MV-4-11 (cell line): ENCODE measurements at places on chromosomes 5 and 9.

DNA sequence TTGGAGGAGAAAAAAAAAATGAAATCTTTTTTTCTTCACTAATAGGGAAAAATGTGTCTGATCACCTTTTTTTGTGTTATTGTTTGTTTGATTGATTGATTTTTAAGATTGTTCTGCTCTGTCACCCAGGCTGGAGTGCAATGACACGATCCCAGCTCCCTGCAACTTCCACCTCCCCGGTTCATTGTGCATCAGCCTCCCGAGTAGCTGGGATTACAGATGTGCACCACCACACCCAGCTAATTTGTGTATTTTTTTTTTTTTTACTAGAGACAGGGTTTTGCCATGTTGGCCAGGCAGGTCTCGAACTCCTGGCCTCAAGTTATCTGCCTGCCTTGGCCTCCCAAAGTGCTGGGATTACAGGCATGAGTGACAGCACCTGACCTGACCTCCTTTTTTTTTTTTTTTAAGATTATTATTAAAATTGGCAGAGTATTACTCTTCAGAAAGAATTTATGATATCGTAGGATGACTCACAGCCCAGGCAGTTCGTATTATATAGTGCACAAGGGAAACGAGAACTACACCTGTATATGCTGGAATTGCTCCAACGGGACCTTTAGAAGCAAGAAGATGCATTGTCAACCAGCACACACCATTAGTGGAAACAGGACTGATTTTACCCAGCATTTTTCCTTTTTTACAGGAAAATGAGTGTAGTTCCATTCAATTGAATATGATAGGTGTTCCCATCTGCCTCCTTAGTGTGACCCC is 27.7 kb downstream of the FUBP3 start:
- DNase-seq, result no peak

DNA sequence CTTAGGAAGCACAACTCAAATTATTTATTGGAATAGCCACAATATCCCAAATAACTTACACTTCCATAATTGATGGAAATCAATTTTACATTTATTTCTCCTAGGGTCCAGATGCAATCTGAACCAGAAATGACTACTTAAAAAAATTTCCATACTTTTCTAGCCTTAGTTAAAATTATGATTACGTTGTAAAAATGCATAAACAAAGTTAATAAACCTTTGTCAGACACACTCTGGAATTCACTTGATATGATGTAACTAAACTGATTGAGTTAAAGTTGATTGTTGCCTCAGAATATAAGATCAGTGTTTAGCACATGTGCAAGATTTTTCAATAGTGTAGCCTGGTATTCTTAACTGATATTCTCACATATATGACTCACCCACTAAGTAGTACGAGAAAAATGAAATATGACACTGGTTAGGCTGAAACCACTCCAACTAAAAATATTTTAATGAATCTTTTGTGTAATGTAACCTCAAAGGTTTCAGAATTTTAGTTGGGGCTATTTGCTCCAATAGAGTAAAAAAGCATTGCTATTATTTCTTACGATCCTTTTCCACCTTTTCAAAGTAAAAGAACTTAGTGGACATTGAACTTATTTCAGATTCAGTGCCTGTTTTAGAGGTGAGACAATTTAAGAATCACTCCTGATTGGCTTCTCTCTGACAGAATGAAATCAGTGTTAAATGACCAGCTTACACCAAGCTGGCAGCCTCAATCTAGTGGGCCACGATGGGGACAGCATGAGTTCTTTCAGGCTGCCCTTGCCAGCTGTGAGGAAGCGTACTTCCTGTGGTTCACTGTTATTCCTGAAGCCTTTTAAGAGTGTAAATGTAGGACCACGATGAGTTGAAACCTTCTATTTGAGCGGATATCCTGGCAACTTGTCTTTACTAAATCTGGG is 277.2 kb upstream of the CDH9 start:
- DNase-seq, result peak; percentile 52

GRCh38 chr9:37371565-37372464 is 50.7 kb upstream of the GRHPR start:
- DNase-seq, result peak; percentile 26

DNA sequence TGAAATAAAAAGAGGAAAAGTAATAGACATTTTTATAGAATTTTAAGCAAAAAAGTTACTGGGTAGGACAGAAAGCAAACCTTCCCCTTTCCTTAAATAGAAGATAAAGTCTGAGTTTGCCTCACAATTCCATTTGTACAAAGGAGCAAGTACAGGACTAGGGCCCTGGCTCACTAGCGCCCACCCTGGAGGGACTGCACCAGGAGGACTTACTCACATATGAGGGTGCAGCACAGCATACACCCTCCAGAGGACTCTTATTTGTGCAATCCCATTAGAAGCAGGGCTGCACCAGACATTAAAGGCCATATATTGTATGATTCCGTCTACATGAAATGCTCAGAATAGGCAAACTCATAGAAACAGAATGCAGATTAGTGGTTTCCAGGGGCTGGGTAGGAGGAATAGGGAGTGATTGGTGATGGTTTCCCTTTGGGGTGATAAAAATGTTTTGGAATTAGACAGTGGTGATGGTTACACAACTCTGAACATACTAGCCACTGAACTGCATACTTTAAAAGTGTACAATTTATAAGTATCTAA is 4.5 kb downstream of the REEP5 start:
- DNase-seq, result peak; percentile 23

- DNase-seq, result no peak
These were observed 6.5 kb downstream of the CKMT2 start for GRCh38 chr5:81239613-81240012.

GRCh38 chr5:41524174-41524573 is 13.8 kb upstream of the PLCXD3 start:
- DNase-seq, result no peak

DNA sequence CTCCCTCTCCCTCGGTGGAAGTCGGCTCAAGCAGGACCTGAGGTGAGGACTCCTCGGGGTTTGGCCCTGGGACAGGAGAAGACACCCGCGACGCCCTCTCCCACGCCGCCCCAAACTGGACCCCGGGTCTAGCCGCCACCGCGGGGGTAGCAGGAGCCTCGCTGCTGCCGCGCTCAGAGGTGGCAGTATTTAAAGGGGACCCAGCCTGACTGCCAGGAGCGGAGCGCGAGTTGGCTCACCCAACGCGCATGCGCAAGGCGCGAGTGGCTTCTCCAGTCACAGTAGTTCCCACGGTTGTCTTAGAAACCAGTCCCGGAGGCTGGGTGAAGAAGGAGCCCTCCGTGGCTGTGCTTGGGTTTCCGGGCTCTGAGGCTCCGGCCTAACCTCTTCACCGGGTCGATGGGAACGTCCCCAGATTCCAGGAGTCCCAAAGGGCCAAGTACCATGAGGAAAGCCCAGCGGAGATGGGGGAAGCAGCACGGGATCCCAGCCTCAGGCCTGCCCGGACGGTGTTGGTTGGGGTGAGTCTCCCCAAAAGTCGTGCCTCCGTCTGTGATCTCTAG is 477.8 kb downstream of the SPATA31A7 start:
- no peak for DNase-seq

DNA sequence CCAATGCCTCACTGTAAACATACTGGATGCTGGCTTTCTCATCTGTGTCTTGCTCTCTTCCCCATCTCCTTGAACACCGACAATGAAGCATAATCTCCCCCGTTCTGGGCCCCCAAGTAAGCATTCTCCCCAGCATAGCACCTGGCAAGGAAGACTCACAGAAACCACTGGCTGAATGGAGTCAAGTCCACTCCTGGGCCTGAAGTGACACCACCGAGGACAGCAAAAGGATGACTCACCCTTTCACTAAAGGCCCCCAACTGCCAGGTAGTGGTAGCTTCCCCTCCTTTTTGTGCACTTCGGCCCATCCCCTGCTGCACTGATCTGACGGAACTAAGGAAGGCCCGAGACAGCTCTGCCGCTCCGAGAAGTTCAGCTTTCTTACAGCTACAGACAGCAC is 9.4 kb downstream of the VDAC1 start:
- no peak for DNase-seq

DNA sequence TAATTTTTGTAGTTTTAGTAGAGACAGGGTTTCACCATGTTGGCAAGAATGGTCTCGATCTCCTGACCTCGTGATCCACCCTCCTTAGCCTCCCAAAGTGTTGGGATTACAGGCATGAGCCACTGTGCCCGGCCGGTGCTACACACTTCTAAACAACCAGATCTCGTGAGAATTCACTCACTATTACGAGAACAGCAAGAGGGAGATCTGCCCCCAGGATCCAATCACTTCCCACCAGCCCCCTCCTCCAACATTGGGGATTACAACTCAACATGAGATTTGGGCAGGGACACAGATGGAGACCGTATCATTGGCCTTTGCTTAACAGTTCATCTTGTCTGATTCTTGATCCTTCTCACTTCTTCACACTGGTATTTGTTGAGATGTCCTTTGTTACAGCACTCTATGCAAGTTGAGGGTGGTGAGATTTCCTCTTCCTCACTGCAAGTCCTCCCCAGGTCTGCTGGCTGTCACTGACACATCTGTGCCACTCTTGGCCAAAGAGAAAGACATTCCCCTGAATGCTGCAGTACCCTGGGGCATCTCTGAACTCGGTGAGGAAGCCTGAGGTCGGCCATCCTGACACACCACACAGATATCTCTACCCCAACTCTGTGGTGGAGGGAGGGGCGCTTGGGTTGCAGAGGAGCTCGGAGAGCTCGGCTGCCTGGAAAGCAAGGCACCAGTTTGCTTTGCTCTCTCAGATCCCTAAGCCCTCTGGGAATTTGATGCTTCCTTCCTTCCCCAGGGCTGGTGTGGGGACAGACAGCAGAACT is 4.2 kb upstream of the SUB1 start:
- no peak for DNase-seq
